ENCODE measurements at places on chromosomes 2 and 18. TPM values are rescaled to one million over a fixed set of nuclear protein-coding genes. Genes with fewer than 3 reads are reported as not detected.

LYPD6B gene
- total RNA-seq = 28.8 TPM

DSC3 gene
- total RNA-seq = not detected

- no peak for DNase-seq
These were observed 18.4 kb downstream of the D2HGDH start for GRCh38 chr2:241752689-241753276.

DNA sequence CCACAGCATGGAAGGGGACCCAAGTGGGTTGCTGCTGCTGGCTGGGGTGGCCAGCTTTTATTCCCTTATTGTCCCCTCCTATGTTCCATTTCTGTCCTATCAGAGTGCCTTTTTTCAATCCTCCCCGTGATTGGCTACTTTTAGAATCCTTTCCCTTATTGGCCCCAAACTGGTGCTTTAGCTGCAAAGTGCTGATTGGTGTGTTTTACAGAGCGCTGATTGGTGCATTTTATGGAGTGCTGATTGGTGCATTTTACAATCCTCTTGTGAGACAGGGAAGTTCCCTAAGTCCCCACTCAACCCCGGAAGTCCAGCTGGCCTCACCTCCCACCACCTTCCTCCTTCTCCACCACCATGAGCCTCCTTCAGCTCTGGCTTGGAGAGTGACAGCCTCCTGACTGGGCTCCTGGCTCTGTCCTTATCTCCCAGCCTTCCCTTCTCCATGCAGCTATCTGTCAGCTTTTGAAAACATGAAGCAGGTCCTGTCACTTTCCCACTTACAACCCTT is 20.7 kb upstream of the PLB1 start:
- no peak for DNase-seq

DNA sequence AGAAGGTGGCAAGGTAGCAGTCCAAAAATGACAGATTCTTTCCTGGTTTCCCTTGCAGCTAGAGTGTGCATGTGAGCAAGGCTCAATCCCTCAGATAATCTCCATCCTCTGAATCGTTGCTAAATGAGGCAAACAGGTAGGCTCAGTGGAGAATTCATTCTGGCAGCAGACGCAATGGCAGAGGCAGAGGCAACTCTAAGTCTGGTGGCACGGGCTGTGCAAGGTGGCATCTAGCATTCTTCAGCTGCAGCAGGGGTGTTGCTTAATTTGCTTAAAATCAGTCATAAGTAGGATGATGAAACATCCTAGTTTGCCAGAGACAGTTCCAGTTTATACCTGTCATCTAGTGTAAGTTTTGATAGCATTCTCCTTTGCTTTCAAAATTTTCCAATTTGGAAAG is 391.1 kb upstream of the MEX3C start:
- no peak for DNase-seq

- no peak for DNase-seq
These were observed 465.7 kb upstream of the NRP2 start for GRCh38 chr2:205216580-205216979.

Data from M059J (cell line).